ENCODE measurements at places on chromosomes 11 and 22. TPM values are rescaled to one million over a fixed set of nuclear protein-coding genes. Genes with fewer than 3 reads are reported as not detected.

RAB38 gene
- 10.1 TPM for total RNA-seq

SYT9 gene
- not detected for total RNA-seq

LYVE1 gene
- total RNA-seq = 0.17 TPM

SMIM38 gene
- total RNA-seq = 0.51 TPM

TYR gene
- total RNA-seq = not detected

- no peaks in the 10 kb centered on the region for H3K27me3 ChIP-seq
- peak within 1 kb of the TSS; percentile 64 for H3K27ac ChIP-seq
- peaks cover 10% of the 10 kb centered on the region for H3K4me1 ChIP-seq
- H3K4me3 ChIP-seq = peak within 1 kb of the TSS; percentile 43
- peak; percentile 49 for DNase-seq
Measured at GRCh38 chr22:36252754-36253522, at the start of gene APOL1. TSS of gene APOL1 (plus strand) at chr22:36253133. CDS start at chr22:36254956, 1,823 bp downstream.

GRCh38 chr22:37940698-37941376, 12.6 kb downstream of the C22orf23 start:
- no peak for DNase-seq
- no peaks in the 10 kb centered on the region for H3K27me3 ChIP-seq
- peaks cover 23% of the 10 kb centered on the region for H3K36me3 ChIP-seq
- no peak overlapping the region for H3K27ac ChIP-seq
- H3K4me1 ChIP-seq = no peaks in the 10 kb centered on the region
- no peak overlapping the region for H3K4me3 ChIP-seq

- no peak overlapping the region for H3K27ac ChIP-seq
- no peaks in the 10 kb centered on the region for H3K4me1 ChIP-seq
- no peak overlapping the region for H3K4me3 ChIP-seq
- H3K27me3 ChIP-seq = peaks cover 9% of the 10 kb centered on the region
- no peaks in the 10 kb centered on the region for H3K36me3 ChIP-seq
- DNase-seq = no peak
Measured at GRCh38 chr11:74568028-74568427, 24.4 kb upstream of the POLD3 start.

- peaks cover 2% of the 10 kb centered on the region for H3K27me3 ChIP-seq
- DNase-seq = peak; percentile 30
- peaks cover 2% of the 10 kb centered on the region for H3K4me1 ChIP-seq
- H3K27ac ChIP-seq = no peak within 1 kb of the TSS
- no peak within 1 kb of the TSS for H3K4me3 ChIP-seq
Measured at GRCh38 chr22:17562906-17563870, at the start of gene SLC25A18. TSS of gene SLC25A18 (plus strand) at chr22:17563498. CDS start at chr22:17579945, 16,447 bp downstream.

DNA sequence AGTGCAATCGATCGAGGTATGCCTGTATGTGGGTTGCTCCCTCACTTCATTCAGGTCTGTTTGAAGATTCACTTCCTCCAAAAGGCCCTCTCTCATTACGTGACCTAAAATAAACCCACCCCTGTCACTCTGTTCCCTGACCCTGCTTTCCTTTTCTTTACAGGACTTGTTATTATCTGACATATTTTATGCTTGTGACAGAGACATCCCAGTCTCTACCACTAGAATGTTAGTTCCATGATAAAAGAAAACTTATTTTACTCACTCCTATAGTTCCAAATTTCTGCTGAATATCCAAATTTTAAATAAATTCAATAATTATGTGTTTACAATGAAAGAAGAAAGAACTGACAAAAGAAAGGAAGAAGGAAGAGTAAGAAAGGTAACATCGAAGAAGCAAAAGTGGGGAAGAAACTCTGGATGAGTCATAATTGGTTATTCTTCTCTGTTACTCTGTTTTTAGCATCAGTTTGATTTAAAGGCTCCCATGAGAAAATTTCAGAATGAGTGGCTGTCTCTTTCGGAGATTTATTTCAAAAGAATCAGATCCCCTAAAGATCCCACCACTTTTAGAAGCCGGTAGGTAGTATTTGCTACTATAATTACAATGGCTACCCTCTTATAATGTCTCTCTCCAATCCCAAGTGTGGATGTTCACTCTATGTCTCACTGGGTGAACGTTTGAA, 33.5 kb downstream of the ENTHD1 start:
- no peak for DNase-seq
- H3K27ac ChIP-seq = no peak overlapping the region
- no peaks in the 10 kb centered on the region for H3K4me1 ChIP-seq
- peaks cover 2% of the 10 kb centered on the region for H3K27me3 ChIP-seq

Measured in fibroblast of lung (primary cell).